Mesenchymal stem cell (in vitro differentiated cells and primary cell): ENCODE measurements at places on chromosomes 16 and 17.

GRCh38 chr17:32445971-32446370 lies 1.7 kb downstream of the PSMD11 start:
- DNase-seq = peak; percentile 58

- DNase-seq = peak; percentile 55
Measured at GRCh38 chr16:66740010-66740409, 11.4 kb downstream of the DYNC1LI2 start.

DNA sequence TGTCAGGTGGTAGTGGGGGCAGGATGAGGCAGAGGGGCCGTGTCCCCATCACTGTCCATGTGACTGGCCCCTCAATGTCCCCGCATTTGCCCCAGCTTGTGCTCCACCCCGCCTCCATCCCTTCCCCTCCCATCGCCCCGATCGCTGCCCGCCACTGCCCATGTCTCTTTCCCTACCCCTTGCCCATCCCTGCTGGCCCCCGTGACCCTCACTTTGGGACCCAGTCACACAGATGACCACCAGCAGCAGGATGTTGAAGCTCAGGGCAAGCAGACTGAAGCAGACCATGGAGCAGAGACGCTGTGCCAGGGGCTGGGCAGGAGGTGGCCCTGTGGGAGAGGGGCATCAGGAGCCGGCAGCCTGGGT lies 6.1 kb downstream of the ASGR2 start:
- DNase-seq = no peak

DNA sequence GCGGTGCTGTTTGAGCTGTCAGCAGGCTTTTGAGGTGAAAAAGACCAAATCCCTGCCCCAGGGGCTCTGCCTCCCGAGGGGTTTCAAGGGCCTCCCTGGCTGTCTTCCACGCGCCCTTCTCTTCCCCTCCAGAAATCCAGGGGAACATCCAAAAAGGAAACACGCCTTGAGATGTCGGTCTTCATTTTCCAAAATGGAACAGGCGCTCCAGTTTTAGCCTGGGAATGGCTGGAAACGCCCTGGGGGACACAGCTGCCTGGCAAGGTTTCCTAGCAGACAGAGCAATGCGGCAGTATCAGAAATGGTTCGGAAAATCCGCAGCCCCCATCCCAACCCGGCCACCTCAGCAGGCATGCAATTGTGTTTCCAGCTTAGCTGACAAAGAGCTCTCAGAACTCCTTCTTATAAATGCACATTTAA lies 16.6 kb upstream of the LITAF start:
- no peak for DNase-seq

GRCh38 chr17:64648234-64648633 lies 13.9 kb downstream of the SMURF2 start:
- DNase-seq = no peak

DNA sequence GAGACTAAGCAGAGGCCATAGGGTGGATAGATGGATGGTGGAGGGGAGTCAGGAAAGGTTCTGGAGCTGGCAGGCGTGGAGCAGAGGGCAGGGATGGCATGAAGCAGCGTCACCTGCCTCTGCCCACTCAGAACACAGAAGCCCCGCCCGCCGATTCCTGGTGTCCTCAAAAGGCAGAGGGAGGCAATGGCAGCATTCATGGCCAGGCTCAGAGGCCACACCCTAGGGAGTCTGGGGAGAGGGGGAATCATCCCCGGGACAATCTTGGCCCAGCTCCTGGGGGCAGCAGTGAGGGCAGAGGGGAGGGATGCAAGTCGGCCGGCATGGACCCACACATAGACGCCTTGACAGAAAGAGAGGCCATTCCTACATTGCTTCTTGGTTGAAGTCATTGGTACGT lies 60.7 kb upstream of the CACNG4 start:
- DNase-seq = no peak

- DNase-seq = no peak
Measured at GRCh38 chr17:1091190-1091534, 88.6 kb downstream of the ABR start.

- no peak for DNase-seq
Measured at GRCh38 chr16:30065943-30066760, 592 bp downstream of the ALDOA start.

DNA sequence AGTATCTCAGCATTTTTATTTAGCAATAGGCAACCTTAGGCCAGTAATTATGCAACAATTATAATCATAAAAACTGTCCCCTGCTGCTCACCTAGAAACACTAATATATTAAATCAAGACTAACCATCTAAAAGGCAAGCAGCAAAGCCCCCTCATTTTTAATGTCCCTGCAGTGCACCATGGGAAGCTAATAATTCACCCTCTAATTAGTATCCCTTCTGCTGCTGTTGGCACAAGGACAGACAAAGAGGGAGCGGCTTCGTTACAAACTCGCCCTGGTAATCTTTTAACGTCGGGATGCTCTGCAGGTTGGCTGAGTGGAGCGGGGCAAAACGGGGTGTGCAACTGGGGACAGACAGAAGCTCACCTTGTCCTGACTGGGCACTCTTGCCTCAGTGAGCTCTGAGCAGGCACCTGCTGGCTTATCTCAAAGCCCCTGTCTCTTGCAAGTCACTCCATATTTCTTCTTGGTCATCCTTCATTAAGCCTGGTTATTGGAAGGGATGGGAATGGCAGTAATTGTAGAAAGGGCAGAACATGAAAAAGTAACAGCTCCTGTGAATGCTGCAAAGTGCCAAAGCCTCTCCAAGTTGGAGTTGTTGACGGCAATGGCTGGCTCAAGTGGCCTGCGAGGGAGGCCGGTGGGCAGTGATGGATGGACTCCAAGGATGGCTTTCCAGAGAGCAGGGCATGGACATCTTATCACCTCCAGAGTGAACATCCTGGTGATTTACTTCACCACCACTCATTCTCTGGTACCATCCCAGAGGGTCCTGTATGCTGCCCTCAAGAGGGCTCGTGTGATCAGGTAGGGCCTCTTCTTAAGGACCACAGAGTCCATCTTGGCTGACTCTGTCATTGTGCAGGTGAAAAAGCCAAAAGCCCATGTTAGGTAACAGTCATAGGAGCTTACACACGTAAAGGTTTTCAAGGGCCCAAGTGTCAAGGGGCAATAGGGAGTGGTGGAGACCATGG lies 219.6 kb upstream of the N4BP1 start:
- DNase-seq = no peak

DNA sequence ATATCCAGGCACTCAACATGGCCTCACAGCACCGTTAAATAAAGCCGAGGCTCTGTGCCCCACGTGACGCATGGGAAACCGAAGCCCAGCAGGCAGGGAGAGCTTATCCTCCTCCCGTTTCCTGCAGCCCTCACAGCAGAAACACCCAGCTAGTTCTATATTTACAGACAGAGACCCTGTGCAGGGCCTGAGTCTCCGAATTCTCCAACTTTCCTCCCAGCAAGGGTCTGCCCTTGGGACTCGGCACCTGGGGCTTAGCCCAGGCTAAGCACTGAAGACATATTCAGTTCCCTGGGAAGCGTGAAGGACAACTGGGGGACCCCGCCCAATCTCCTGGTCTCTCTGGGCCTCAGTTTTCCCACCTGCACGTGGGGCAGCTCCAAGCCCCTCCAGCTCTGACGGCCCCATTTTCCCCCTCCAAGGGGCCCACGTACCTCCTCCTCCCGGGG lies 29.2 kb downstream of the TRPV3 start:
- no peak for DNase-seq

DNA sequence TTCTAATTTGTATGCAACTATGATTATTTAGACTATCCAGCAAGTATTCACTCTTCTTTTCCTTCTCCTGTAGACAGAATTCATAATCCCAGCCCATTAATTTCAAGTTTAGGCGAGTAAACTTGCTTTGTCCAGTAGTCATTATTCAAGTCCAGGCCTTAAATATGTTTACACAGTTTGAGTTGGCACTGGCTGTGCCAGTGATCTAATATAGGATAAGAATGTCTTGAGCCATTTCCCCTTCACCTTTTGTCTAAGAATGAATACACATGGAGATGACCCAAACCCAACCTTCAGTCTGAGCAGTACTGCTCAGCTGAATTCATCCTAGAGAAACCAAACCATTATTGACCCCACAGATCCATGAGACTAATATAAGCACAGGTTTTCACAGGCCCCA lies 930.4 kb upstream of the CDH8 start:
- DNase-seq = no peak

DNA sequence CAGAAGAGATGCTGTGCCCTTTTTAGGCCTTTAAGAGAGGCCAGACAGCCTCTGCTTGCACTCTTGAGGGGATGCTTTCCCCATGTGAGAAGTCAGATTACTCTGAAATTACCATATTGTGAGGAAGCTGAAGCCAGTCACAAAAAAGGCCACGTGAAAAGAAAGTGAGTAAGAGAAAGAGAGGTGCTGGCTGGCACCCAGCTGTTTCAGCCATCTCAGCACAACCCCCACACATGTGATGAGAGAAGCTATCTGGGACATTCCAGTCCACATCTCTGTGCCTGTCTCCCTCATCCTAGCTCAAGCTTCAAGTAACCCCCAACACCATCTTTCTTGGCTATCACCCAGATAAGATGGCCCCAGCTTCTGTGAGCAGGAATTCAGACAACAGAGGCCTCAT lies 131.4 kb downstream of the HS3ST2 start:
- no peak for DNase-seq

DNA sequence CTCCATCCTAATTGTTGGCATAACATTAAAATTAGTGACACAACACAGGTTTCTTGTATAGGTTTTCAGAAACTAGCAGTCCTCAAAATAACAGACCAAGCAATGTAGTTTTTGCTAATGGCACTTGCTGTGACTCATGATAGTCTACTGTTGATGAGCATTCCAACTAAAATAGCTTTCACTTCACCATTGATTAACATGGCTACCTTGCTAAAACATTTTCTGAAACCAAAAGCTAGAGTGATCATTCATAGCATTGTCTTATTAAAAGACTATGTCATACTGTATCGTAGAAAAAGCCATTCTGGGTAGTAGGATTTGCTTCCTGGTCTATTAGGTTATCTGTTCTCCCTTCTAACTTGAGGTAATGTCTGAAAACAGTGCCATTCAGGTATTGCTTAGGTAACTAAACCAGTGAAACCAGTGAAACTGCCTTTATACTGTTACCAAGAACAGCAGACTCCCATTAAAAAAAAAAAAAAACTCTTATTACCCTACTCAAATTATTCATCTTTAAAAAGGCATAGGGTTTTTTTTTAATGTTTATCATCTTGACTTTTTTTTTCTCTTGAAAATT lies 2.5 kb upstream of the CLTC start:
- peak; percentile 54 for DNase-seq

- peak; percentile 91 for DNase-seq
Measured at GRCh38 chr17:59513934-59514841, 51.2 kb upstream of the DHX40 start.

DNA sequence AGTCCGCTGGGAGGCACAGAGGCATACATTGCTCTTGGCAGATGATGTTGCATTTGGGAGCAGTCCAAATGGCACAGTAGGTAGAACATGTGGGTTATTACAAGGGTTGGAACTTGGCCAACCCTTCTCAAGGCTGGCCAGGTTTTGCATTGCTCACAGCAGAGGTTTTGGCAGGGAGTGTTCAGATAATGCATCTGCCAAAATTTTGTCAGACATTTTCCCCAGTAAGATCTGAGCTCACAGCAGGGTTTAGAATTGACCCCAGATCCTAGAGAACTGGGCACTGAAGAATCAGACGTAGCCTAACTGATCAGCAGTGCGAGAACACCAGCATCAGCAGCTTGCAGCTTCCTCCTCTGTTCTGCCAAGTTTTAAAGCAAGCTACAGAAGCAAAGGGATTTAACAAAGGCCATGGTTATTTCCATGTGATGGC lies 468.8 kb upstream of the KIF2B start:
- no peak for DNase-seq

DNA sequence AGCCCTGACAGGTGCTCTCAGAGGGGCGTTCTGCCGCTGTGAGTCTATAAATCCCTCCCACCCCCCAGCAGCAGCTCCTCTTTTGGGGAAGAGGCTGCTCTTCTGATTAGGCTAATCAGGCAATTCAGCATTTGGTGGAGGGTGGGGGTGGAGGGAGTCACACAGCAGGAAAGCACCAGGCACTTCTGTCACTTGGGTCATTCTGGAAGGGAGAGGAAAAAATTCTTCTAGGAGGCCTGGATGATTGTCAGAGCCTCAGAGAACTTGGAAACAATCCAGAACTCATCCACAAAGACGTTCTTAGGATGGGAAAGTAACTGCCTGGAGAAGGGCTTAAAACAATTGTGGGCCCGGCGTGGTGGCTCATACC lies 7.3 kb upstream of the SSTR2 start:
- DNase-seq = no peak

DNA sequence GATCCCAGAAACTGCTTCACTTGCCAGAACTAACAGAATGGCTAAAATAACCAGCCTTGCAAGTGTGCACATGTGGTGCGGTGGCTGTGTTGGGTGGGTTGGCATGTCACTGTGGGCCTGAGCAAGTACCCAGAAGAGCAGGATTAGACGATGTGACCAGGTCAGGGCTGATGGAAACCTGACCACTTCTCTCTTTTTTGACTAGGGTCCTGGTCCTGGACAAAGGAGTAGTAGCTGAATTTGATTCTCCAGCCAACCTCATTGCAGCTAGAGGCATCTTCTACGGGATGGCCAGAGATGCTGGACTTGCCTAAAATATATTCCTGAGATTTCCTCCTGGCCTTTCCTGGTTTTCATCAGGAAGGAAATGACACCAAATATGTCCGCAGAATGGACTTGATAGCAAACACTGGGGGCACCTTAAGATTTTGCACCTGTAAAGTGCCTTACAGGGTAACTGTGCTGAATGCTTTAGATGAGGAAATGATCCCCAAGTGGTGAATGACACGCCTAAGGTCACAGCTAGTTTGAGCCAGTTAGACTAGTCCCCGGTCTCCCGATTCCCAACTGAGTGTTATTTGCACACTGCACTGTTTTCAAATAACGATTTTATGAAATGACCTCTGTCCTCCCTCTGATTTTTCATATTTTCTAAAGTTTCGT lies 16.7 kb downstream of the ANKRD40 start:
- no peak for DNase-seq

GRCh38 chr17:79803997-79804855 lies 7.3 kb upstream of the CBX8 start:
- no peak for DNase-seq

- DNase-seq = peak; percentile 77
Measured at GRCh38 chr17:18981642-18982424, 22.7 kb downstream of the FAM83G start.

- no peak for DNase-seq
Measured at GRCh38 chr16:77784441-77785372, 3.7 kb upstream of the VAT1L start.

GRCh38 chr16:19680881-19681340 lies 37.1 kb downstream of the KNOP1 start:
- no peak for DNase-seq
